ENCODE measurements at places on chromosomes 2 and 18.

DNA sequence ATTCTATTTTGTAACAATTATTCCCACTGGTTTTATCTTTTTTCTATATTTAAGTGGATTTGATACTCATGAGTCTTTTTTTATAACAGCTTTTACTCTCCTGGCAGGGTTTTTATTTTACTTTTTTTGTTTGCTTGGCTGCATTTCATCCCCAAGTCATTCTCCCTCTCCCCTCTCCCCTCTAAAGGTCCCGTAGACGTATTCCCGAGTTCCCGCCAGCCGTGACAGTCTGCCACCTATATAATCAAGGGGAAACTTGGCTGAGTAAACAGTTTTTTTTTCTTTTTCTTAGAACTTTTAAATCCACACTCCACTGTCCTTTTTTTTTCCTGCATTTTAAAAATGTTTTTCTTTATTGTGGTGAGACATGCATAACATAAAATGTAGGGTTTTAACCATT lies 433.1 kb upstream of the HS6ST1 start:
- DNase-seq: no peak

DNA sequence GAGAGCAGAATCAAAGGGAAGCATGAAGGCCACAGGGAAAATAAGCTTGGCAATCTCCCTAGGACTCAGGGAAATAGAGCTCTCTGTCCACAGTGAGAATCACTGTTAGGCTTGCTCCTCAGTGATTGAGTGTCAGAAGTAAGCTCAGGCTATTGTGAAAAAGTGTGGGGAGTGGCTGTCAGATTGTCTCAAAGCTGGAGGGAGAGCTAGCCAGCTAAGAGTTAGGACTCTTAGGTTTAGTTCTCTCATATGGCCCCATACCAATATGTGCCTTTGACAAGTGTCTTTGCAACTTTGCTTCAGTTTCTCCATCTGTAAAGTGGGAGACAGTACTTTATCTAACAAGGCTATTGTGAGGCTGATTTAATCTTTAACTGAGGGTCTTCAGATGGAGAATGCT lies 17.2 kb downstream of the EIF4E2 start:
- no peak for DNase-seq

DNA sequence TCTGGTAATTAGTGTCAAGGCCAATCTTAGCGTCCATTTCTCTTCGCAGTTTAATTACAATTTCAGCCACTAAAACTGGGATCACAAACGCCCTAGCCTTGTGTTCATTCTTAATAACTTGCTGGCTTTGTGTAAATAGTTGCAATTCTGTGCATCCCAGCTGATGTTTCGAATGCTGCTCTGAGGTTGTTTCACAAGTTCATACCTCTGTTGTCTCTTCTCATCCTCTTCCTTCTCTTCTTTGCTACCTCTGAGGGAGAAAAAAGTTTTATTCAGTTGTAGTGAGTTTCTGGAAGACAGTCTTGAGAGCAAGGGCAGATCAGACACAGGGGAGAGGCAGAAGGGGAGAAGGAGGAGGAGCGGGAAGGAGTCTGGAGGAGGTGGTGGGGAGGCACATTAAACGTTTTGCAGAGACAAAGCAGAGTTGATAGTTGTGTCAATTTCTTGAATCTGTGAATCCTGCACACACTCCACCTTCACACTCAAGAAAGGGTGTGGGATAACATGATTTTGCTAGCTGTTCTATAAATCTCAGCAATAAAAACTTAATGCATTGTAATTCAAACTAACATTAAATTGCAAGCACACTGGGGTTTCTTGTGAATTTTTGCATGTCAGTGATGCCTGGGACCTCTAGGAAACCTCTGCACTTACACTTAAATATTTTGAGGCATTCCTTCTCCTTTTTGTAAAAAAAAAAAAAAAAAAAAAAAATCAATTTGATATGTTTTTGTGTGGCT lies 6.8 kb downstream of the MEIS1 start:
- DNase-seq: no peak

- DNase-seq: no peak
Observed at GRCh38 chr18:39594206-39594605, 2028.6 kb upstream of the CELF4 start.

GRCh38 chr2:26298638-26299393 lies 47.1 kb upstream of the SELENOI start:
- peak; percentile 20 for DNase-seq

DNA sequence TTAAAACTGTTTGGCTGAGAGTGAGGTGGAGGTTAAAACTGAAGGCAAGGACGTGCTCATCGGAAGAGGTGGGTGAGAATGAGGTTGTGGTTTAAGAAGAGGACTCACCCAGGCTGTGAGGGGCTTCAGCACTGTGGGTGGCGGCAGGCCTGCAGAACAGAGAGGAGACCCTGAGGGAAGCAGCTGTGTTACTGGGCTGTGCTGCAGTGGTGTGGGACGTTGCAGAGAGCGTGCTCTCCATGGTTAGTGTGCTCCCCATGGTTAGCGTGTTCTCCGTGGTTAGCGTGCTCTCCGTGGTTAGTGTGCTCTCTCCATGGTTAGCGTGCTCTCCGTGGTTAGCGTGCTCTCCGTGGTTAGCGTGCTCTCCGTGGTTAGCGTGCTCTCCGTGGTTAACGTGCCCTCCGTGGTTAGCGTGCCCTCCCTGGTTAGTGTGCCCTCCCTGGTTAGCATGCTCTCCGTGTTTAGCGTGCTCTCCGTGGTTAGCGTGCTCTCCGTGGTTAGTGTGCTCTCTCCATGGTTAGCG lies 68.5 kb upstream of the NFATC1 start:
- peak; percentile 72 for DNase-seq

DNA sequence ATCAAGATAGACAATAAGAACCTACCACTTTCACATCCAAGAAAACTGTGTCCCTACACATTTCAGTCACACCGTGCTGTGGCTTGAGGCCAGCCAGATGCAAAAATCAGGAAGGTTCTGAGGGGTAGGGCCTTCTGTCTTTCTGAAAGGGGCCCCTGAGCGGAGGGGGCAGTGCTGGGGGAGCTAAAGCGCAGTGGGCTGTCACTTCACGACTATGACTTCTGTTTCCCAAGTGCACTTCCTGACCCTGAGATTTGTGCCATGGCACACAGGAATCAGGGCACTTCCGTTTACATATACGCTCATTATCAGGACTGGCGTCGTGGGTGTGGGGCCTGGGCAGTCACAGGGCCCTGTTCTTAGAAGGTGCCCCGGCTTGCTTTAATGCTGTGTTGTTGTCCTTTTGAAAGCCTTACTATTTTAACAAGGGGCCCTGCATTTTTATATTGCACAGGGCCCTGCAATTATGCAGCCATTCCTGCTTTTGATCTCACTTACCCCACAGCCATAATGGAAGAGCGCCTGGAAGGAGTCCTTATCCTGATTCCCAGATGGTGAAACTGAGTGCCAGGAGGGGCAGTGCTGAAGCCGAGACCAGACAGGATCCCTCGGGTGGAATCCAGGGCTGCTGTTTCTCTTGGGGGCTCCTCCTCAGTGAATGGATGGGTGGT lies 620 bp downstream of the NGEF start:
- no peak for DNase-seq

DNA sequence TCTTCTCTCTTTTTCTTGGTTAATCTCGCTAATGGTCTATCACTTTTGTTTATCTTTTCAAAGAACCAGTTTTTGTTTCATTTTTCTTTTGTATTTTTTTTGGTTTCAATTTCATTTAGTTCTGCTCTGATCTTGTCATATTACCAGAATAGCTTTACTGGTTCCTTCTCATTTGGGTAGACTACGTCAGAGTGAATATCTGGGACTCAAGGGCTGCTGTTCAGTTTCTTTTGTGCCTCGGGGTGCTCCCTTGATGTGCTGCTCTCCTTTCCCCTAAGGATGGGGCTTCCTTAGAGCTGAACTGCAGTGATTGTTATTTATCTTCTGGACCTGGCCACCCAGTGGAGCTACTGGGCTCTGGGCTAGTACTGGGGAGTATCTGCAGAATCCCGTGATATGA lies 29.4 kb upstream of the IL1RN start:
- DNase-seq: peak; percentile 29

DNA sequence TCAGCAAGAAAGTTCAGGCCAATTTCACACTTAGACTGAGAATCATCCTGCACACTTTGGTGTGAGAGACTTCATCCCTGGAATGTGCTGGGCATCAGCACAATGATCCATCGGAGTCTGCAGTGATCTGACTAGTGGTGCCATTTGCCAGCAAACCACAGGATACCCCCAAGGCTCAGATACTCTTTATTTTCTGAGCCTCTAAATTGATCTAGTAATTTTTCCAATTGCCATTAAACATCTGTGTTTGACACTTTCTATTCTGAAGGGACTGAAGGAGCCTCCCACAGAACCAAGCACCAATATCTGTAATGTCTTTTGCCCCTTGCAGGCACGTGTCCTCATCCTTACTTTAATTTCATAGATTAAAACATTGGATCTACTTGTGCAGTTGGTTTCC lies 485.3 kb upstream of the SMIM21 start:
- no peak for DNase-seq

DNA sequence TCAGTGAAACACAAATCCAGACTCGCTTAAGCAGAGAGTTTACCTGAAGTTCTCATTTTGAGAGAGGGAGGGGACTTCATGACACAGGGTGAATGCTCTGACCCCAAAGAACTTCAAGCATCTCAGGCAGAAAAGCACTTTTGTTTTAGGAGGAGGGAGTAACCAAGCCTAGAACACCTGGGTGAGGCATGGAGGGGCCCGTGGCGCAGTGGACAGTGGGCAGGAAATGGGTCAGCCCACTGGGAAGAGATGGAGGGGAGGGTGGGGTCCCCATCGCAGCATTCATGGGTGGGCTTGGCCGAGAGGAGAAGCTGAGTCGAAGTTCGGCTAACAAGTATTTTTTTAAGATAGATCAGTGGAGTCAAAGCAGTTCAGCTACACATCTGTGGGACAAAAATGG lies 67.9 kb downstream of the SH3YL1 start:
- DNase-seq: no peak

GRCh38 chr18:46071653-46072375 lies at the start of gene PSTPIP2:
Gene PSTPIP2, minus strand, starts transcription at chr18:46072260. Its CDS starts 72 bp downstream, at chr18:46072188.
- peak; percentile 70 for DNase-seq

DNA sequence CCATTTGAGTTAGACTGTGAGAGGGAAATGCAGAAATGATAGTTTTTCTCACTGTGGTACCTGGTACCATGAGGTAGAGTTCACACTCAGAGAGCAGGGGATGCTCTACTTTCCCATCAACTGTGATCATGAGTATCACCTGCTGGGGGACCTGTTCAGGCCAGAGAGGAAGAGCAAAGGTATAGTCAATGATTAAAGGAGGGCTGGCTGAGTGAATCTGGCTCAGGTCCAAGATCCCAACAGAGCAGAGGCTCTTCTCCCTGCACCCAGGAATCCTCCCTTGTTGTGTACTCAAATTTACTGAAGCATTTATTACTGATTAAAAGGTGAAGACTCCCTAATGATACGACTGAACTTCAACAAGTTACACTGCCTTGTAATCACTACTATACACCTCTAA lies 104.6 kb upstream of the CHRNA1 start:
- no peak for DNase-seq

- no peak for DNase-seq
Observed at GRCh38 chr2:9114458-9114857, 92.2 kb upstream of the ASAP2 start.

- DNase-seq: no peak
Observed at GRCh38 chr2:238053191-238053776, 7.5 kb upstream of the SCLY start.

- no peak for DNase-seq
Observed at GRCh38 chr18:5095239-5095638, 101.8 kb downstream of the AKAIN1 start.

DNA sequence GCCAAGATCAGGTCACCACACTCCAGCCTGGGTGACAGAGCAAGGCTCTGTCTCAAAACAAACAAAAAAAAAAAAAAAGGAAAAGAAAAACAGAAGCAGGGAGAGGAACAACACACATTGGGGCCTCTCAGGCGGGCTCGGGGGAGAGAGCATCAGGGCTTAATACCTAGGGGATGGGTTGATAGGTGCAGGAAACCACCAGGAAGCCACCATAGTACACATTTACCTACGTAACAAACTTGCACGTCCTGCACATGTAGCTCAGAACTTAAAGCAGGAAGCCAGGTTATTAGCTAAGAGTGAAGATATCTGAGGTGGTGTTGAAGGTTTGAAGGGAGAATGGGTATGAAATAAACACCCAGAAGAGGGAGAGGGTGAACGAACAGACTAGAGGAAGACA lies 81.0 kb upstream of the PMAIP1 start:
- no peak for DNase-seq

- DNase-seq: no peak
Observed at GRCh38 chr2:69646714-69647113, 3.2 kb upstream of the AAK1 start.

GRCh38 chr2:69340101-69340775 lies 46.8 kb downstream of the GFPT1 start:
- DNase-seq: no peak

DNA sequence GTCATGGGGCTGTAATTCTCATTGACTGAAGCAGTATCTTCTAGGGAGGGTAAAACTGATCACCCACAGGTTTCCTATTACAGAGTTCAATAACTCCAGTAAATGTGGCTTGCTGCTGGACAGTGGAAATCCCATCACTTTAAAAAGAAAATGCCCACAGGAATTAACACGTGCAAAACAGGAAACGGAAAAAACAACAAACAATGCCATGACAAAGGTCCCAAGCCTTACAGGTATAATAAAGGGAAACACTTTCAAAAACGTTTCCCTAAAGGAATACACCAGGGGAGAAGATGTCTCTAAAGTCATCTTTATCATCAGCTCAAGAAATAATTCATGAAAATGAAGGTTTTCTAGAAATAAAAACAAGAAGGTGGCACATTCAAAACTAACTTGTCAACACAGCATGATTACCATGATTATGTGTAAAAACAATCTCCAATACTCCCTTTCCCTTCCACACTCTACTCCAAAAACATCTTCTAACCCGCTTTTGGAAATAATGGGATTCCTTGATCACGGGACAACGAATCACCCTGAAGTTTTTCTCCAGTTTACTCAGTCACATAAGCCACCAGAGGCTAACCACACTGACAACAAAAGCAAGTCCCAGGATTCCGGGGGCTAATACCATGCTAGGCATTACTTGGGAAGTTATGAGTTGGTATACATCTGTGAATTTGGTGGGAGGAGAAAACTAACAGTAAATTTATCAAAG lies 167.9 kb downstream of the TCF4 start:
- DNase-seq: no peak

GRCh38 chr2:42639340-42640077 lies 71.1 kb downstream of the MTA3 start:
- no peak for DNase-seq

DNA sequence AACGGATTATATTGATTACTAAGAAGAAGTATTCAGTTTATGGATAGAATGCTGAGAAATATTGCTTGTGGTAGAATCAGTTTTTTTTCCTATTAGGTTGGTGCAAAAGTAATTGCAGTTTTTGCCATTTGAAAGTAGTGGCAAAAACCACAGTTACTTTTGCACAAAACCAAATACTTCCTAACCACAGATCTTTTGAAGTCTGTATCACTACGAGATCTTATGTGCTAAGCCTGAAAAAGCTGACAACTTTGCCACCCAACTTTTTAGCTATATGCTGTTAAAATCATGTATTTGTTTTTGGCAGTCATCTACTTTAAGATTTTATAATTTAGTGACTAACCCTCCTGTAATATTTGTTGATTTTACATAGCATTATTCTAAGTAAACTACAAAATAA lies 24.6 kb downstream of the DNAJC10 start:
- no peak for DNase-seq

Measured in immature natural killer cell (primary cell).